ENCODE measurements at places on chromosomes 13 and 19.

DNA sequence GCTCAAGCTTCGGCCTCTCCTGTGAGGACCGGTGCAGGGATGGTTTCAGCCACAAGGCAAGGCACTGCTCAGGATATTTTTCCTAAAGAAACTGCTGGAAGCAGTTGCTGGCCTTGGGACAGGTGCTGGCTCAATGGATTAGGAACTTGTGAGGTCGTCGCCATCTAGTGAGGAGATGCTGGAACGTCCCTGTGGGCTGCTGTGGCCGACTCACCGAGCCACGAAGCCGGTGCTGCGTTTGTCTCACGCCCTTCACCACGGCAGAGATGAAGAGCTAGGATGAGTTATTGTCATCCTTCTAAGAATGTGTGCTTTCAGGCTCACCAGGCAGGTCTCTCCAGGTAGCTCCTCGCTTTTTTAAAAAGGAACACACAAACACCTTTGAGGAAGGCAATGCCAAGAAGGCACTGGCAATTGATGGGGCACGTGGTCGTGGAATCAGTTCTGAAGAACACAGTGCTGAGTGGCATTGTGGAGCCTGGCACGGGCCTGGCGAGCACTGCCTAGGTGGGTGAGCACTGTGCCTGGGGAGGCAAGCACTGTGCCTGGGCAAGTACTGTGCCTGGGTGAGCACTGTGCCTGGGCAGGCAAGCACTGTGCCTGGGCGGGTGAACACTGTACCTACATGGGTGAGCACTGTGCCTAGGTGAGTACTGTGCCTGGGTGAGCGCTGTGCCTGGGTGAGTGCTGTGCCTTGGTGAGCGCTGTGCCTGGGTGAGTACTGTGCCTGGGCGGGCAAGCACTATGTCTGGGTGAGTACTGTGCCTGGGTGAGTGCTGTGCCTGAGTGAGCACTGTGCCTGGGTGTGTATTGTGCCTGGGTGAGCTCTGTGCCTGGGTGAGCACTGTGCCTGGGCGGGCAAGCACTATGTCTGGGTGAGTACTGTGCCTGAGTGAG lies 140.4 kb downstream of the TEX29 start:
- no peak for DNase-seq

DNA sequence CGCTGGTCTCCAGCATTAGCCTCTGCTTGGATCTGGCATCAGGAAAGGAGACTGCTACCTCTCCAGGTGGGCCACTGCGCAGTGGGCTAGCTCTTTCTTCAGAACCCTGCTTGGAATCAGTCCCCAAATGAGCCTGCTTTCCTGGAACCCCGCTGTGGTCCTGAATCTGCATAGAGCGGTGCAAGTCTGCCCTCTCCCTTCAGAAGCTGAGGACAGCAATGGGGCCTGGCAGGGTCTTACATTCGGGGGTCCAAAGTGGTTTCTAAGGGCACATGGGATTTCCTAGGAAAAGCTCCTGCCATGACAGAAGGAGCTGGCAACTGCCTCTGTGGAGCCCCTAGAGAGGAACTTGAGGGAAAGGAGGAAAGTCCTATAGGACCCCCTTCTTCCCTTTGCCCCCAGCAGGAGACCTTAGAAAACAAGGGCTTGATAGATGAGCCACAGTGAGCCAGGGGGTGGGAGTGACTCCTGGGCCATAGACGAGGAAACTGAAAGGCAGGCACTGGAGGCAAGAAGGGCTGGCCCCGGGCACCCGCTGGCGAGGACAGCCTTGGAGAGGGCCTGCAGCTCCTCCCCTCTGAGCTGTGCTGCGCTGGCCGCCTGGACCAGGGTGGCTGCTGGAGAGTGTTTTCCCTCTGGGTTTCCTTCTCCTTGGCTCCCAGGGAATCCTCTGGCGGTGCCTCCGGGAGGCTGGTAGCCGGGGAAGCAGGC lies 1.4 kb upstream of the VSTM2B start:
- DNase-seq: no peak

- DNase-seq: no peak
Observed at GRCh38 chr19:41098762-41099161, 10.5 kb downstream of the CYP2A13 start.

DNA sequence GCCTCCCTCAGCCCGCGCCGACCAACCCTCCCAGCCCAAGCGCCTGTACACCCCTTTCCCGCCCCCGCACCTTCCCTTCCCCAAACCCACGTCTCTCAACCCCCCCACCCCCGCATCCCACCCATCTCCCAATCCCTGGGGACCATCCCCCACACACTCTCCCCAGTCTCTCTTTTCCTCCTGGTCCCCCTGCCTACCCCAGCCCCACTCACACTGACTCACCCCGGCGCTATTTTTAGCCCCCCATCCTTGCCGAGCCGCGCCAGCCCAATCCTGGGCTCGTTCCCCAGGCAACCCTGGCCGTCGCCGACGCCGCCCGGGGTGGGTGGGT lies 11.7 kb downstream of the CIC start:
- no peak for DNase-seq

Measured in LoVo (cell line).